ENCODE measurements at places on chromosomes 3 and 15.

GRCh38 chr15:42348083-42348482 lies 11.2 kb upstream of the CAPN3 start:
- DNase-seq: no peak

DNA sequence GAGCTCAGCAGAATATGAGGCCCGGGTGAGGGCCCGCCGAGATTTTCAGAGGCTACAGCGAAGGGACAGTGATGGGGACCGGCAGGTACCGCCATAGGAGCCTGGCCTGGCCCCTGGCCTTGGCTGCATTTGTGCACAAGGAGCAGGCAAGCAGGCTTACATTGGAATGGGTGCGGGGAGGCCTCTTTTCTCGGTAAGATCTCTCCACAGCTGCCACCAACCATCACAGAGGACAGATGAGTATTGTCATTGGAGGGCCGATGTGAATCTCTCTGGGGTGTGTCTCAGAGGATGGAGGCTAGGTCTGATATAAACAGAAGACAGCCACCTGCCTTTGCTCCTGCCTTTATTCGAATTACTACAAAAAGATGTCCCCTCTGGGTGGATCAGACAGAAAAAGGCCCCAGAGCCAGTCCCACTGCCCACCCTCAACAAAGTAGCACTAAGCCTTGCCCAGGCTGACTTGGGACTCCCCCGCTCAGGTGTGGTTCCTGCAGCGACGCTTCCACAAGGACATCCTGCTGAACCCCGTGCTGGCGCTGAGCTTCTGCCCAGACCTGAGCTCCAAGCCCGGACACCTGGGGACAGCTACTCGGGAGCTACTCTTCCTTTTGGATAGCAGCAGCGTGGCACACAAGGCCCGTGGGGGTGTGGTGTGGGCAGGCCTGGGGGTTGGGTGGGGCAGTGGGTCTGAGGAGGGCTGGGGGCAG lies 5.4 kb downstream of the VWA5B2 start:
- DNase-seq: no peak

DNA sequence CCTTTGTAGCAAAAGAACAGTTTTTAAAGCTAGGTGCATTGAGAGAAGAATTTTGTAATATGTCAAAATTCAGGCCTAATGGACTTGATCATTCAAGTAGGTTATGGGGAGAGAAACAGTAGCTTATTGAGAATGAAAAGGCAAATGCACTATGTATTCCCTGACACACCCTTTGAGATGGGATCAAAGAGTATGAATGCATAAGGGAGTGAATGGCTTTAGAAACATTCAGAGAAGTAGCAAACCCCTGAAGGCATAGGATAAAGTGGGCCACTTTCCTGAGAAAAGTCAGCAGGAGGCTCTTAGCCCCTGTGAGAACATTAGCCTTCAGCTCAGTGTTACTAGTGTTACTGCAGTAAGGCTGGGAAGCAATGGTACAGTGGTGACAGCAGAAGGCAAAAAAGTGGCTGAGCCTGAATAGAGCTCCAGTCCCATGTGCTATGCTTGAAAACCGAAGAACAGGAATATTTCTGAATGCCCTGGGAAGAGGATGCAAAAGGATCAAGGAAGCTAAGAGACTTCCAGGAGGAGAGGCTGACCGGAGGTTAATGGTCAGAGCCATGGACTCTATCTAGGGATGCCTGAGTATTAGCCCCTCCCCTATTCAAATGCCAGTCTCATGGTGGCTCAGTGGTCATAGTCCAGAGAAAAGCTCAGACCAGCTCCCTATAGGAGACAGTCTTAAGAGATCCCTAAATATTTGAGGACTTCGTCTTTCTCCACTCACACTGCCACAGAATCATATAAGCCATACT lies 218.2 kb upstream of the SGO1 start:
- DNase-seq: no peak

DNA sequence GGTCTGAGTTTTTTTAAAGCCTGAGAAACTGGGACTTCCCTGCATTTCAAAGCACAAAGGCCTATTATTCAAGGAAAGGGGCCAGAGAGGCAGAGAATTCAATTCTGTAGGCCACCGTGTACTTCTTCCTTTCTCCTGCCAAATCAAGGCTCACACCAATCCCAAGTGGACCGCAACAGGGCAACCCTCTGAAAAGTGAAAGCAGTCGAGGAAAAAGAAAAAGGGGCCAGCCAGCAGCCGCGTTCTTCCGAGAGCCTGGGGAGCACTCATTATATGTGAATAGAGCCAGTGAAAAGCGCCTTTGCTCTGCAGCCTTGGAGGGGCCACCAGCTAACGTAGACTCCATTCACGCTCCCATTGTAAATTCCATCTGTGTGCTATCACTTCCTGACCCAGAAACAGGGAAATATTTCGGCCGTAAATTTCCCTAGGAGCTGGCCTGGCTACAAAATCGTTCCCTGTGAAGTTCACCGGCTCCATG lies 45.9 kb upstream of the THUMPD3 start:
- no peak for DNase-seq

DNA sequence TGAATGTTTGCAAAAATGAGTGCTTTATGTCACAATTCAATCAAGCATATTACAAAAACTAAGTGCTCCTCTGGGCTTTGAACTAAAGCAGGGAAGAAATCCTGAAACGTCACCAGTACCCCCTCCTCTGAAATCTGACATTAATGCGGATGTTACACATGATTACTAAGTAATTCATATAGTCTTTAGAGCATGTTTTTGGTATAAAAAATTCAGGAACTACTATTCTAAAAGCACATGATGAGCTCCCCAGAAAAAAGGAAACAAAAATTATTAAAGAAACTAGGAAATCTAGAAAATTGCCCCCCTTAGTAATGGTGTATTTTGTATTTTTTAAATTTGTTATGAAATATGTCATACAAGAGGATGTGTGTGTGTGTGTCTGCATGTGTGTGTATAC lies 87.7 kb downstream of the MYO5A start:
- no peak for DNase-seq

Data from GM18507 (cell line).